ENCODE measurements at places on chromosomes 12 and 14. TPM values are rescaled to one million over a fixed set of nuclear protein-coding genes. Genes with fewer than 3 reads are reported as not detected.

DNA sequence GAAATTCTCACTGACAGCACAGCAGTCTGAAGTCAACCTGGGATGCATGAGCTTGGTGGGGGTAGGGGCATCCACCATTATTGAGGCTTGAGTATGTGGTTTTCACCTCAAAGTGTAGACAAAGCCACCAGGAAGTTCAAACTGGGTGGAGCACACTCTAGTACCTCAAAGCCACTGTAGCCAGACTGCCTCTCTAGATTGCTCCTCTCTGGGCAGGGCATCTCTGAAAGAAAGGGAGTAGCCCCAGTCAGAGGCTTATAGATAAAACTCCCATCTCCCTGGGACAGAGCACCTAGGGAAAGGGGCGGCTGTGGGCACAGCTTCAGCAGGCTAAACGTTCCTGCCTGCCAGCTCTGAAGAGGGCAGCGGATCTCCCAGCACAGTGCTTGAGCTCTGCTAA lies 143.0 kb downstream of the KITLG start:
- no peak overlapping the region for H3K27ac ChIP-seq
- no peak for DNase-seq

- H3K27me3 ChIP-seq: no peaks in the 10 kb centered on the region
- no peak overlapping the region for H3K4me3 ChIP-seq
- H3K36me3 ChIP-seq: peaks cover 3% of the 10 kb centered on the region
- H3K4me1 ChIP-seq: peaks cover 4% of the 10 kb centered on the region
- DNase-seq: no peak
- H3K27ac ChIP-seq: no peak overlapping the region
Observed at GRCh38 chr12:10069976-10070375, 28.8 kb downstream of the CLEC1A start.

The TEX52 gene
- total RNA-seq: not detected

GRCh38 chr12:92199819-92200576 lies 54.4 kb upstream of the BTG1 start:
- no peak for DNase-seq
- no peak overlapping the region for H3K4me3 ChIP-seq
- H3K27me3 ChIP-seq: no peaks in the 10 kb centered on the region
- H3K36me3 ChIP-seq: no peaks in the 10 kb centered on the region
- H3K27ac ChIP-seq: no peak overlapping the region

DNA sequence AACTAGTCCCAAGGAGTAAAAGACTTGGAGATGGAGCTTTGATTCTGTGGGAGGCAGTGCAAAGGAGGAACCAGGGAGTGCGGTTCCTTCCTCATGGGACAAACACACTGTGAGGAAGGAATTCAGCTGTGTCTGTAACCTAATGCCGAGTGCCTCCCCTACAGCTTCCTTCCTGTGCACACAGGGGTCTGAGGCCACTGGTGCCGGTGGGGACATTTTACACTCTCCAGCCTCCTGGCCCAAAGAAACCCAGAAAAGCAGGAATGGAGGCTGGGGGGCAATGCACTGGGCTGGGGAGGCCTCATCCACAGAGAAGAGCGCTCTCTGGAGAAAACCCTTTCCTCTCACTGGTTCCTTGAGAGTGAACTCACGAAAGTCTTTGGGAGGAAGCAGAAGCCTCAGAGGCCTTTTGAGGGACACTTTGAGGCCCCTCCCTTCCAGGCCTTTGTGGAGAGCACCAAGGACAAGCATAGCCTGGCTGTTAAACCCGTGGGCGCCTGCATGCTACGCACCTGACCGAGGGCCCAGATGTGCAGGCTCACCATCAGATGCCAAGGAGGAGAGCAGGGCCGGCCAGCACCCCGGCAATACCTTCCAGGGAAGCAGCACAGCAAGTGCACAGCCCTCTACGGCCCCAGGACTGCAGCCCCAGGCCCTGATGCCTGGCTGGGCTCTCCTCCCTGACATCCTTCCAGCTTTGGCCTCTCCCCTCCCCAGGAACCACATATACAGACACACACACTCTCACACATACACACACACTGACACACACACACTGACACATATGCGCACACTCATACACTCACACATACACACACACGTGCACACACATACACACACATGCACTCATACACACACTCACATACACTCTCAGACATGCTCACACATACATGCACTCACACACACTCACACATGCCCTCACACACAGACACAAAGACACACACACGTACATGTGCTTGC lies 52.0 kb downstream of the NFKBIA start:
- H3K4me1 ChIP-seq: peaks cover 15% of the 10 kb centered on the region
- no peak overlapping the region for H3K4me3 ChIP-seq
- no peak for DNase-seq
- H3K27me3 ChIP-seq: no peaks in the 10 kb centered on the region

Data from heart left ventricle (tissue), 16 donors.